Upper lobe of right lung (tissue), 1 donor: ENCODE measurements at places on chromosomes 7 and 10. TPM values are rescaled to one million over a fixed set of nuclear protein-coding genes. Genes with fewer than 3 reads are reported as not detected.

Gene NEURL1
- 0.64 TPM for total RNA-seq

DNA sequence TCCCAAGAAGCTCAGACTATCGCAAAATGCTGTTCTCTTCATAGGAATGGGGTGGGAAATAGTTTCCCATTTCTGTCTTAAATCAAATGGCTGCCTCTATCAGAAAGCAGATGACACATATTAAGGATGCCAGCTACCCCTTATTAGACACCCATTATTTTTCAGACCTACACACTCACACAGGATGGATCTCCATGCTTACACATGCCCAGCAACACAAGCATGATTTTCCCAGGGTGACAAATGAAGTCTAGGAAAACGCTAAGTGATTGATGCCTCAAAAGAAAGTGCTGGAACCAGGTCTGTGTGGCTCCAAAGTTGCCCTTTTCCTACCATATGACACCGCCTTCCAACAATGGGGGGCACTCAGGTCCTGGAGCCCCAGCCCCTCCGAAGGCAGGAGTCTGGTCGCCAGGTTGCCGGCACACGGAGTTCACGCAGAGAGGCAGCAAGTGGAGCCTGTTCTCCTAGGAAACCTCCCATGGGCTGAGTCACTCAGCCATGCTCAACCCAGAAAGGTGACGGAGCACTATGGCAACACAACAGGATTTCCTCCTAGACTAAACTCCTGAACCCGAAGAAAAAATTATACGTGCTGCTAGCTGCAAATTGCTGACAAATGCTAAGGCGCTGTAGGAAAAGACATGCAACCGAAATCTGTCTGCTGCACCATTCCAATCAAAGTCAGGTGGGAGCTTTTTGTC, 19.8 kb downstream of the VOPP1 start:
- no peaks in the 10 kb centered on the region for H3K27me3 ChIP-seq
- peaks cover 23% of the 10 kb centered on the region for H3K4me1 ChIP-seq
- H3K27ac ChIP-seq: no peak overlapping the region
- DNase-seq: no peak
- H3K4me3 ChIP-seq: no peak overlapping the region
- H3K36me3 ChIP-seq: no peaks in the 10 kb centered on the region

DNA sequence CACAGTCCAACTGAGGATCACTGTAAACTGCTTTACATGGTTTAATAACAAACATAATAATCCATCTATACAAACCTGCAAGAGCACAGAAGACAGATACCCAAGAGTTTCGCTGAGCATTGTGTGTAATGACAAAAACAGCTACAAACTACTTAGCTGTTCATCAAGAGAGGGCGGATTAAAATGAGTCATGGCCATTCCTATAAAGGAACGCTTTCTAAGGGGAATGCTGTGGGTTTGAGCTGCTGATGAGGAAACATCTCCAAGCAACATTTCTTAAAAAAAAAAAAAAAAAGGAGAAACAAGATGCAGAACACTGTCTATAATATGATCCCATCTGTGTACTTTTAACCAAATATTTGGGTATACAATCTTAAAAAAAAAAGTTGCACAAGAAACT, 33.8 kb downstream of the VOPP1 start:
- no peaks in the 10 kb centered on the region for H3K36me3 ChIP-seq
- H3K4me1 ChIP-seq: peaks cover 37% of the 10 kb centered on the region
- no peak overlapping the region for H3K27ac ChIP-seq
- no peak for DNase-seq
- H3K27me3 ChIP-seq: no peaks in the 10 kb centered on the region

- H3K27me3 ChIP-seq: no peaks in the 10 kb centered on the region
- H3K36me3 ChIP-seq: no peaks in the 10 kb centered on the region
- H3K4me1 ChIP-seq: no peaks in the 10 kb centered on the region
- no peak for DNase-seq
- H3K27ac ChIP-seq: no peak overlapping the region
- no peak overlapping the region for H3K4me3 ChIP-seq
Observed at GRCh38 chr7:4345004-4345403, 337.1 kb upstream of the FOXK1 start.

GRCh38 chr7:131431289-131431688, 103.6 kb downstream of the MKLN1 start:
- no peak overlapping the region for H3K4me3 ChIP-seq
- H3K27me3 ChIP-seq: no peaks in the 10 kb centered on the region
- no peak for DNase-seq
- H3K36me3 ChIP-seq: peaks cover 41% of the 10 kb centered on the region

DNA sequence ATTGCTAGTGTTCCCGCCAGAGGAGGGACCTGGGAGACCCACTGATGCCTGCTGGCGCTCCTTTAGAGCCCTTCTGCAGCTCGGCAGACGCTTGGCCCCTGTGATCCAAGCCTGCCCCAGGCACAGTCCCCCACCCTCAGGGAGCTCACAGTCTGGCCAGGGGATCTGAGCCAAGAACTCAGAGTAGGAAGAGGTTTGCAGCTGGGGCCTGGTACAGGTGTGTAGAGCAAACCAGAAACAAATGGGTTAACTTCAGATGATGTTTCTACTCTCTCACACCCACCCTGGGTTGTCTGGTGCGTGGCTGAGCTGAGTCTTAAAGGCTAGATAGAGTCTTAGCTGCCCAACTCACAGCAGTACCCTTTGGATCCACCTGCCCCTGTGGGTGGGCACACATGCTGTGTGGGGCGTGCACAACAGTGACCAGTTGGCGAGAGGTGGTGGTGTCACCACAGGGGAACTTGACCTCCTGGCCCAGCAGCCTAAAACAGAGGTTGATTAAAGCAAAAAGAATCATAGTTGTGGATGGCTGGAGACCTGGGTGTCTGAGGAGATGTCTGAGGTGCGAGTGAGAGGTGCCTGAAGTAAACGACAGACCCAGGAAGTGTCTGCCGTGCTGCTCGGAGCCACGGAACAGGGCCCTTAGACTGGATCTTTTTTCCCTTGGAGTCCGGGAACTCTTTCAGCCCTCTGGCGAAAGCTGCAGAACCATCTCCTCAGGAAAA, 31.2 kb upstream of the SRGN start:
- no peaks in the 10 kb centered on the region for H3K36me3 ChIP-seq
- peak overlapping the region; percentile 16 for H3K4me3 ChIP-seq
- H3K4me1 ChIP-seq: peaks cover 32% of the 10 kb centered on the region
- DNase-seq: no peak
- H3K27me3 ChIP-seq: no peaks in the 10 kb centered on the region
- H3K27ac ChIP-seq: peak overlapping the region; percentile 73
